ENCODE measurements at places on chromosomes 6 and 20. TPM values are rescaled to one million over a fixed set of nuclear protein-coding genes. Genes with fewer than 3 reads are reported as not detected.

GRCh38 chr6:108294297-108294726 is 542 bp upstream of the AFG1L start:
- no peaks in the 10 kb centered on the region for H3K4me1 ChIP-seq
- H3K36me3 ChIP-seq: no peaks in the 10 kb centered on the region
- peak; percentile 18 for DNase-seq

Gene IL17F
- polyA plus RNA-seq: not detected

Gene CLIC5
- 0.03 TPM for polyA plus RNA-seq

- no peak overlapping the region for H3K27ac ChIP-seq
- peak overlapping the region; percentile 89 for H3K4me3 ChIP-seq
- H3K27me3 ChIP-seq: no peaks in the 10 kb centered on the region
- no peak for DNase-seq
- no peaks in the 10 kb centered on the region for H3K36me3 ChIP-seq
These were observed 2.6 kb downstream of the NFKBIE start for GRCh38 chr6:44262467-44263353.

DNA sequence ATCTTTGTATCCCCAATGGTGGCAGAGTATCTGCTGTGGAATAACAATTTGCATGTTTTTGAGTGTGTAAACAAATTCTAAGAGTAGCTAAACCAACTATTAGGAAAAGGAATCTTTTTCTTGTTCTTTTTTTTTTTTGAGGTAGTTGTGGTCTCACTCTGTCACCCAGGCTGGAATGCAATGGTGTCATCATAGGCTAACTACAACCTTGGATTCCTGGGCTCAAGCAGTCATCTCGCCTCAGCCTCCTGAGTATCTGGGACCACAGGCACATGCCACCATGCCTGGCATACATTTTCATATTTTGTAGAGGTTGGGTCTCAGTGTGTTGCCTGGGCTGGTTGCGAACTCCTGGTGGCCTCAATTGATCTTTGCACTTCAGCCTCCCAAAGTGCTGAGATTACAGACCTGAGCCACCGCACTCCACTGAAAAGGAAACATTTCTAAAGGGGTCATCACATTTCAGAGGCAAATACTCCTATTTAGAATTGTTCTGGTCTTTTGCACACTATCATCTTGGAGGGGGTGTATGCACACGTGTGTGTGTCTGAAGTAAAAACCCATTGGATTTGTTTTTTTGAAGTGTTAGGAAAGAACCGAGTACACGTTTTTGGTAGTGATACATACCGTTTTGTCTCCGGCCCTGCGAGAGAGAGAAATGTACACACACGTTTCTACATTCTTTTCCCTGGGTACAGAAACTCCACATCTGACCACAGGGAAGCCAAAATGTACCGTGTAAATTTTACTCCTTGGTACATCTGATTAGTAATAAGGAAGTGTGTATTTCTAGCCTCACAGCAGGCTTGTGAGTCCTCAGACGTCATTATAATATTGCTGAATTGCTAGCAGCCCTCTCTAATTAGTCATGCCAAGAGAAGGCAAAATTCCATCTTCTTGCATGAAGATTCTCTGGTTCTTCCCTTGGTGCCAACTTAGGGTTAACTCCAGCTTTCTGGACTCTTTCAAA is 183.6 kb downstream of the JARID2 start:
- DNase-seq: no peak
- H3K36me3 ChIP-seq: no peaks in the 10 kb centered on the region
- H3K4me3 ChIP-seq: no peak overlapping the region
- H3K27me3 ChIP-seq: no peaks in the 10 kb centered on the region

DNA sequence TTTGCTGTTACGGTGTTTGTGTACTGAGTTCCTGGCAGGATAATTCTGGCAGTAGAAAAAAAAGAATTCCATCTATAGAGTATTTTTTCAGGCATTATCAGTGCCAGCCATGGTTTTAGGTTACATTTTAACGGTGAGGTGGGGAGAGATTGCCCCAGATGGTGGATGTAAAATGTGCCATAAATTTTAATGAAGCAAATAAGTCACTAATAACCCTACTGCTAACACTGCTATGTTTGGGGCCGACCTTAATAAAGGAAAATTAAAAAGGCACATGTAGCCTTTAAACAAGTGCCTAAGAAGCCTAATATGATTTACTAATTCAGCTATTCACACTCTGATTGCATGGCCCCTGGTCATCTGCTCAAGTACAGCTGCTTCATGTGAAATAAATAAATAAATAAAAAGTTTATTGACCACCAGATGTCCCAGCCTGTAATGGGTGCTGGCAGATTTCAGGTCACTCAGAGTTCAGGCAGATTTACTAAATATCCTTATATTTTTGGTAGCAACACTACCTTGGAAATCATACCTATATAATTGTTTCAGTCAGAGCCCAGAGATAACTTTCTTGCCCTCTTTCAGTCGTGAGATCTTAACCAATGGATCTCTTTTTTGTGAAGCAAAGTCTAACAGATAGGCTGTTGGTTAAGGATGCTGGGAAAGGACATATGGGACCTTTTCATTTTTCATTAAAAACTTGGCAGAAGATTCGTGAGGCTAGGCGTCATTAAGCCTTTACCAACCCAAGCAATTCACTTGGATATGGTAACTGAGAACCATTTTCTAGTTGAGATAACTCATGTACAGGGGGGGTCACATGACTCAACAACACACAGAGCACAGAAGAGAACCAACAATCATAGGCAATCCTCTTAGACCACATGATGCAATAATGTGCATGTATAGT is 495.0 kb upstream of the NRSN1 start:
- no peaks in the 10 kb centered on the region for H3K27me3 ChIP-seq
- no peaks in the 10 kb centered on the region for H3K4me1 ChIP-seq
- H3K36me3 ChIP-seq: no peaks in the 10 kb centered on the region
- H3K27ac ChIP-seq: no peak overlapping the region
- H3K4me3 ChIP-seq: no peak overlapping the region
- DNase-seq: no peak

DNA sequence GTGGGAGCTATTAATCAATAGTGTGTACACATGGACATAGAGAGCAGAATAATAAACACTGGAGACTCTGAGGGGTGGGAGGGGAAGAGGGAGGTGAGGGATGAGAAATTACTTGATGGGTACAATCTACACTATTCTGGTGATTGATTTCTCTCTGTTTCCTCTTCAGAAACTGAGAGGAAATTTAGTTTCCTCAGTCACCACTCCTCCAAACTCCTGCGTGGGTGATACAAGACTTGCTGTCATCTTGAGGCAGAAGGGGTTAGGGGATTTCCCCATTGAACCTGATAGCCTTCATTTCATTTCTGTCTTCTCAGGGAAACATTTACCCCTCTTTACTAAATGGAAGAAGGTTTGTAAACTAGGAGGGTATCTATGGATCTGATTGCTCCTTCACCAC is 84.3 kb upstream of the ESR1 start:
- no peak overlapping the region for H3K27ac ChIP-seq
- no peak for DNase-seq
- no peak overlapping the region for H3K4me3 ChIP-seq
- H3K27me3 ChIP-seq: no peaks in the 10 kb centered on the region

DNA sequence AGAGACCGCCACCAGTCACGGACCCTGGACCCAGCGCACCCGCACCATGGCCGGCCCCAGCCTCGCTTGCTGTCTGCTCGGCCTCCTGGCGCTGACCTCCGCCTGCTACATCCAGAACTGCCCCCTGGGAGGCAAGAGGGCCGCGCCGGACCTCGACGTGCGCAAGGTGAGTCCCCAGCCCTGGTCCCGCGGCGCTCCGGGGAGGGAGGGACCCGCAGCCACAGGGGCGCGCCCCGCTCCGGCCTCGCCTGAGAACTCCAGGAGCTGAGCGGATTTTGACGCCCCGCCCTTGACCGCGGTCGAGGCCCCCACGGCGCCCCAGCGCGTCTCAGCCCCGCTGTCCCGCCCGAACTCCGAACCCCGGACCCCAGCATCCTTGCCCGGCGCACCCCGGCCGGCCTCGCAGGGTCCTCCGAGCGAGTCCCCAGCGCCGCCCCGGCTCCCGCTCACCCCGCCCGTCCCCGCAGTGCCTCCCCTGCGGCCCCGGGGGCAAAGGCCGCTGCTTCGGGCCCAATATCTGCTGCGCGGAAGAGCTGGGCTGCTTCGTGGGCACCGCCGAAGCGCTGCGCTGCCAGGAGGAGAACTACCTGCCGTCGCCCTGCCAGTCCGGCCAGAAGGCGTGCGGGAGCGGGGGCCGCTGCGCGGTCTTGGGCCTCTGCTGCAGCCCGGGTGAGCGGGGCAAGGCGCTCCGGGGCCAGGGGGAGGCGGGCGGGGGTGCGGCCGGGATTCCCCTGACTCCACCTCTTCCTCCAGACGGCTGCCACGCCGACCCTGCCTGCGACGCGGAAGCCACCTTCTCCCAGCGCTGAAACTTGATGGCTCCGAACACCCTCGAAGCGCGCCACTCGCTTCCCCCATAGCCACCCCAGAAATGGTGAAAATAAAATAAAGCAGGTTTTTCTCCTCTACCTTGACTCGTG is at the start of gene OXT:
Gene OXT, plus strand, starts transcription at position 11 of the 920 bp plus-strand sequence. Its CDS starts 36 bp downstream, at position 47.
- H3K27ac ChIP-seq: no peak within 1 kb of the TSS
- H3K4me1 ChIP-seq: no peaks in the 10 kb centered on the region
- H3K27me3 ChIP-seq: no peaks in the 10 kb centered on the region
- H3K4me3 ChIP-seq: no peak within 1 kb of the TSS

Gene MBOAT1
- polyA plus RNA-seq: 3.8 TPM

Gene FRK
- under 0.01 TPM for polyA plus RNA-seq

DNA sequence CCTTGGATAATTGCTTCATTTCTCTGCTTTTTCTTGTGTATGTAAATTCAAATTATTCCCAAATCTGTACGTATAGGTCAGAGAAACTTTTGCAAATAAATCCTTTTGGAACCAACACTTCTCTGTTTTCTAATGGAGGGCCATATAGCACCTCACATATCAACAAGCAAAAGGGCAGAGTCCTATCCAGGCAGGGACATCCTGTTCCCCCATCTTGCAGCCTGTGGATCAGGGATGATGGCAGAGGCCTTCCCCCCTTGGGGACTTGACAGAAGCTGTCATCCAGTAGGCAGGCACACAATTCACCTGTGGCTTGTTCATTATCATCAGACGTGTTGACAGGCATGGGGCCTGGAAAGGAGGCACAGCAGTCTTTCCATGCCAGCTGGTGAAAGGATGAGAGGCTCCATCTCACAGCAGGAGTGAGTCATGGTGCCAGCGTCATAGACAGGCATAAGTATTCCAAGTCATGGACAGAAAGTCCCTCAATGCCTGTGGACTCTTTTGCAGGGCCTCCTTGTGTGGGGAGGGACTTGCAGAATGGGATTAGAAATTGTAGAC is 31.8 kb upstream of the PLEKHG1 start:
- no peaks in the 10 kb centered on the region for H3K36me3 ChIP-seq
- H3K27ac ChIP-seq: no peak overlapping the region
- DNase-seq: no peak
- no peaks in the 10 kb centered on the region for H3K27me3 ChIP-seq
- H3K4me3 ChIP-seq: no peak overlapping the region

- H3K4me3 ChIP-seq: no peak overlapping the region
- H3K27me3 ChIP-seq: no peaks in the 10 kb centered on the region
- no peak for DNase-seq
- H3K4me1 ChIP-seq: peaks cover 19% of the 10 kb centered on the region
These were observed 42.5 kb upstream of the DST start for GRCh38 chr6:56685102-56685733.

DNA sequence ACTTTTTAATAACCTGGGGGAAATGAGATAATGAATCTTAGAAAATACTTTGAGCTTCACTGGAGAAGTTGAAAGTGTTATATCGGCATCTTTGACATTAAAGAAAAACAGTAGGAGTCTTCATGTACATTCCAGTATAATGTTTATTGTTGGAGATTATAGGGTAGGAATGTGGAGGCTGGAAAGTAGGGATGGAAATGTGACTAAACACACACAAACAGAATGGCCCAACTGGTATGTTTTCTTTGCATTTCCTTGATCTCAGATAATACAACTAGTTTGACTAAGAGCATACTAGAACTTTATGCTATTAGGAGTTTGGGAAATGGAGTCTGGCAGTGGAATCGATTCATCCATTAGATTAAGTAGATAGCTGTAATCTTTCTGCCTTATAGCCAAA is 10.1 kb upstream of the BAG2 start:
- no peak overlapping the region for H3K4me3 ChIP-seq
- no peak overlapping the region for H3K27ac ChIP-seq
- DNase-seq: no peak
- H3K36me3 ChIP-seq: peaks cover 71% of the 10 kb centered on the region
- H3K27me3 ChIP-seq: no peaks in the 10 kb centered on the region

All from SK-N-SH (cell line).